ENCODE measurements at places on chromosomes 1 and 21.
A peak's percentile ranks its signal among the peaks of the same experiment; 100 is the strongest.

- DNase-seq = no peak
These were observed 28.9 kb upstream of the LAPTM5 start for GRCh38 chr1:30786264-30786991.

- DNase-seq = no peak
These were observed 28.5 kb upstream of the LRRC8C start for GRCh38 chr1:89604414-89604735.

DNA sequence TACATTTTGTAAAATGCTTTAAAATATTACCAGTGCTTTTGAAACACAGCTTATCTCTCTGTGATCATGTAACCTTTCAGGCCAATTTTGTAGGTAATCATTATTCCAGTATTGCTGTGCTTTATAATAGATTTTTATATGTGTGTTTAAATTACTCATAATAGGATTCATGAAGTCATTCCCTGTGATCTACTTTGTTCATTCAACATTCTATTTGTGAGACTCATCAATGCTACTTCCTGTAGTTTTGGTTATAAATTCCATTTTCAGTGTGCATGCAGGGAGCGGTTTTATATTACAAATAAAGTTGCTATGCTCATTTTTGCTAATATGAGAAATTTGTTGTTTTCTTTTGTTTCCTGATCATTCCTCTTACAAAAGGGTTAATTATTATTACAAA lies 4.1 kb upstream of the OR2M5 start:
- no peak for DNase-seq

- no peak for DNase-seq
These were observed 115.3 kb downstream of the KIF26B start for GRCh38 chr1:245270063-245270462.

- DNase-seq = no peak
These were observed 16.7 kb upstream of the LDLRAP1 start for GRCh38 chr1:25526753-25527152.

DNA sequence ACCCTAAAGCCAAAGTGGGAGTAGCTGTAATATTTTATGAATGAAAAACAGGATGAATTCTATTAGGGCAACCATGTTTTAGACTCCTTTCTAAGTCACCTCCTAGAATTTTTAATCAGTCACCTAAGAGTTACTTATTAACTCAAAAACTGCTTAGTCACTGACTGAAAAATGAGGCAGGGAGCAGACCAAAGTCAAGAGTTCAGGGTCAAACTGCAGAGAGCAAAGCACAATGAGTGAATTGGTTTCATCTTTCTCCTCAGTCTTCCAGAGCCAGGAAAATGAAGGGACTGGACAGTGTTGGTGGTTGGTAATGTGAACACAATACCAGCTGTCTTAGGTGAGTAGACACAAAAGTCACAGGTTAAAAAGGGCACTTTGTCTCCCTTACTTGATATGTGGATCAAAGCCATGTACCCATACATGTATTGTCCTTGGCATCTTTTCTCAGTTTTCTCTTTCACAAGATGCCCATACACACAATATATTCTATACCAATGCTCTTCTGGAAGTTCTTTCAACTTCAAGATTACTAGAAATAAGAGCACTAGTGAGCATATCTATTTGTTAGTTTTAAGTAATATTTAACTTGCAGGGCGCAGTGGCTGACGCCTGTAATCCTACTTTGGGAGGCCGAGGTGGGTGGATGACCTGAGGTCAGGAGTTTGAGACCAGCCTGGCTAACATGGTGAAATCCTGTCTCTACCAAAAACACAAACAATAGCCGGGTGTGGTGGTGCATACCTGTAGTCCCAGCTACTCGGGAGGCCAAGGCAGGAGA lies 42.2 kb downstream of the ATP1B1 start:
- DNase-seq = no peak

- no peak for DNase-seq
These were observed 72.4 kb downstream of the ELAVL4 start for GRCh38 chr1:50181027-50181663.

GRCh38 chr1:1250786-1251284 lies 4.3 kb upstream of the C1QTNF12 start:
- peak; percentile 56 for DNase-seq

DNA sequence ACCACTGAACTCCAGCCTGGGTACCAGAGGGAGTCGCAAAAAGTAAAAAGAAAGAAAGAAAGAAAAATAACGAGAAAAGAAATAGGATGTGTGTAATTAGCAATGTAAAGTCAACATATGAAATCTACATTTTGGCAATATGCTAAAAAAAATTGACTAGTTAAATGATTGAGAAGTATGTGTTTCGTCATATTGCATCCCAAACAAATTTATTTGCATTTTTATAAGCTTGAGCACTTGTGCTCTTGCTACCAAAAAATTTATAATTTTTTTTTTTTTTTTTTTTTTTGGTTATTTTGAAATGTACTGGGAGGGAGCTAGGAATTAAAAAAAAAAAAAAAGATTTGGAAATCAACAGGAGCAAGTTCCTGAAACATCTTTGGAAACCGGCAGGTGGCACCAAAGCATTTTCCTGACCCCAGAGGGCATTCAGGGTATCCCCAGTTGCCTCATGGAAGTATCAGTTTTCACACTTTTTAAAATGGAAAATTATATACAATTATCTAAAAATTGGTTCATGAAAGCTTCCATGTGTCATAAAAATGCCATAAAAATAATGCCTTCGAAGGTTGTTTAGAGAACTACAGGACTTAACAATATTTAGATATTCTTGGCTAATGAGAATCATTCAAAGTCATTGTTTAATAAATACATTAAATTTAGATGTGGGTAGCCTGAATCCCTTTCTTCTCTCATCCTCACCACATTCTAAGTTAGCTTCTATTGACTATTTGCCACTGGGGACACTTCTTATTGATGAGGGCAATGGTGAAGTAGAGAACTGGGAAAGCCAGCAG lies 4.8 kb upstream of the HEATR1 start:
- DNase-seq = peak; percentile 24

DNA sequence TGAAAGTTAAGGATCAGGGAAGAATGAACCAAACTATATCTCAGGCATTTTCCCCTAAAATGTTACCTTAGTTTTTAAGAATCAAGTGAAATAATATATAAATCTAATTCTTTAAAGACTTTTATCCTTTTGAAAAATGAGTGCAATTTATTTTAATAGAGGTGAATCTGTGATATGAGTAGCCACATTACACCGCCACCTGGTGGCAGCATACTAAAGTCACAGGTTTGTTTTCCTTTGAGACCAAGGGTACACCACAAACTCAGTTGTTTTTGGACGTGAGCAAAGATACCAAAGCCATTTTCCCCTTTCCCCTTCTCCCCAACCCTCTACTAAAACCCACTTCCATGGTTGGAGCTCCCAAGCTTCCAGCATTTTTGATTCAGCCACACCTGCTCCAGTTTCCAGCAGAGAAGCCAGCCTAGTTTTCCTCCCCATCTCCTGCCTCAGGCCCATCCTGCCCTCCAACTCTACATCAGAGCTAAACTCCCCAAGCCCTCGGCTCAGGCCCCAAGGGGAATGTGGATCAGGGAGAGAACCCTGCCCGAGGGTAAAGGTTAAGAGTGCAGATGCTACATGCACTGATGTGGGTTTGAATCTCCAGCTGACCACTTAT lies 22.9 kb upstream of the LDLRAP1 start:
- peak; percentile 32 for DNase-seq

DNA sequence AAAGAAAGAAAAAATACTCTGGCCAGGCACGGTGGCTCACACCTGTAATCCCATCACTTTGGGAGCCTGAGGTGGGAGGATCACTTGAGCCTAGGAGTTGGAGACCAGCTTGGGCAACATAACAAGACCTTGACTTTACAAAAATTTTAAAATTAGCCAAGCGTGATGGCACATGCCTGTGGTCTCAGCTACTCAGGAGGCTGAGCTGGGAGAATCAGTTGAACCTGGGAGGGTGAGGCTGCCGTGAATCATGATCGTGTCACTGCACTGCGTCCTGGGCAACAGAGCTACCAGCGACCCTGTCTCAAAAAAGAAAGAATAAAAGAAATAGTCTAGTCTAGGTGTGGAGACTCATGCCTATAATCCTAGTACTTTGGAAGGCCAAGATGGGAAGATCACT lies 22.3 kb downstream of the RRP1B start:
- DNase-seq = no peak

DNA sequence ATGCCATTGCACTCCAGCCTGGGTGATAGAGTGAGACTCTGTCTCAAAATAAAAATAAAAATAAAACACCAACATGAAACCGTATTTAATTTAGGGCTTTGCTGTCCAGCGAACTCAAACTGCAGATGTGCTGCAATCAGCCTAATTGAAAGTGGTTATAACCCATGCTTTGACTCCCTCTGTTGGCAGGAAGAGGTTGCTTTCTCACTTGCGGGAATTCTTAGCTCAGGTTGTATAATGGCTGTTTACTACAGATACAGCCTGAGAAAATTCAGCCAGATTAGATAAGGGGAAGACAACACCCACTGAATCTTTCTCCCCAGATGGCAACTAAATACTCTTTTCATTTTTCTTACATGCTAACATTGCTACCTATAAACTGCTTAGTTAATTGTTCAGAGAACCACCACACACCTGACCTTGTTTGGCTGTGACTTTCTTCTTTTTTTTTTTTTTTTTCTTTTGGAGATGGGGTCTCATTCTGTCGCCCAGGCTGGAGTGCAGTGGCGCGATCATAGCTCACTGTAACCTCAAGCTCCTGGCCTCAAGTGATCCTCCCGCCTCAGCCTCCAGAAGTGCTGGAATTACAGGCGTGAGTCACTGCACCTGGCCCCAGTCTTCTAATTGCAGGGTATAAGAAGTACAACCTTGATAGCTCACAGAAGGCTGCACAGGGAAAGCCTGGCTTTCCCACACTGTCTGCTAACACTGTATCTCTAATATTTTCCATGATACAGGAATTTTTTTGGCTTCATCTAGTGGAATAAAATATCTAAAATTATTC lies 34.6 kb downstream of the DNTTIP2 start:
- no peak for DNase-seq

DNA sequence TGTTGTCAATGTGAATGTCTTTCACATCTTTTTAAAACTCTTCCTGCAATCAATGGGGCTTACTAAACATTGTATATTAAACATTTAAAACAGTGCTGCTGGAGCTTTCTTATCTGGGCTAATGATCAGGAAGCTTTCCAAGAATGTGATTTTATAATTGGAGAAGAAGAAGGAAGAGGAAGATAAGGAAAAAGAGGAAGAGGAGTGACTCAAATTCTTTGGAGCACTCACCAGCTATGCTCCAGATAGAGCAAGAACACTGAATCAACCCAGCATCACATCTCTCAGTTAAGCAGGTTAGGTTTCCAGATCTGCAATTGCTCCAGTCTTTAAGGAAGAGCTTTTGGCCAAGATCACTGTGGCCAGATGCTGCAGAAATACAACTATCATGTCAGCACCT lies 1.4 kb upstream of the SPRR2E start:
- DNase-seq = no peak

DNA sequence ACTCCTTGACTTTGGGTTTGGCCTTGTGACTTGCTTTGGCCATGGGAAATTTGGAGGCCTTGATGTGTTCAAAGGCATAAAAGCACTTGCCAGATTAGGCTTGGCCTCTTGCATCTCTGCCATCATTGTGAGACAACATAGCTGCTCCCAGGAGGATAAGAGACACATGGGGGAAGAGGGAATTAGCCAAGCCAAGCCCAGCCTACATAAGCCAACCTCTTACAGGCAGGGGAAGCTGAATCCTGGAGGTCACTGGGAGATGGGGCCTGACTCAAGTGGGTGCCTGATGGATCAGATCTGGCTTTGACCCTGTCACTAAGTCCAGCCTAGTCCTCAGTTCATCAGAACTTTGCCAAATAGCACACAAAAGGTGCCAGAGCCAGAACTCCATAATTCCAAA lies 37.6 kb upstream of the HMGB4 start:
- no peak for DNase-seq

DNA sequence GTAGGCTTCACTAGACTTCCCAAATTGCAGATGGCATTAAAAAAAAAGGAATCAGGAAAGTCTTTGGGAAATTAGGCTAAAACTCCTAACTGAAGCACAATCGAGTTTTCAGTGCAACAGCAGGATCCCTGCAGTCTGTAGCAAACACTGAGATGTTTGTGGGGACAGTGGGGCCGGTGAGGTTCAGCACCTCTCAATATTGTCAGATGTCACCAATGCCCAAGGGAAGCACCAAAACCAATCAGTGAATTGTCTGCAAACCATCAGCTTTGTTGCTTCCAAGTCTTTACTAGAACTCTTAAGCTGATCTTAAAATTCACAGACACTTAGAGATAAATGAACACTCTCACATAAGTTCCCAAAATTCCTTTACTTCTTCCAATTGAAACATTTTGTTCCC lies 2.6 kb downstream of the ERG start:
- no peak for DNase-seq

DNA sequence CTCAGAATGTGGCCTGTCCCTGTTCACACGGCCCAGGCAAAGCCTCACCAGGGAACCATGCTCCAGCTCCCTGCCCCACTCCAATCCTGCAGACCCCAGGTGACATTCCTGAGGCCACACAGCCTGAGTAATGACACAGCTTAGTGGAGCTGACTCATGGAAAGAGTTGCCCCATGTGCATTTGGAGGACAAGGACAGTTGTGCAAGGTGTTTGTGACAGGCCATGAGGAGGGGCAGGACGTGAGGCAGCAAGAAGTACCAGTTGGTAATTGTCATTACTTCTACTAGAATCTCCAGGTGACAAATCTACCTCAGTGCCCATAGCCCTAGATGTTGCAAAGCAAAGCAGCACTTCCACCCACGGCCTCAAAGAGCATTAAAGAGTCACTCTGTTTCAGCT lies 15.2 kb downstream of the PRR9 start:
- DNase-seq = no peak

DNA sequence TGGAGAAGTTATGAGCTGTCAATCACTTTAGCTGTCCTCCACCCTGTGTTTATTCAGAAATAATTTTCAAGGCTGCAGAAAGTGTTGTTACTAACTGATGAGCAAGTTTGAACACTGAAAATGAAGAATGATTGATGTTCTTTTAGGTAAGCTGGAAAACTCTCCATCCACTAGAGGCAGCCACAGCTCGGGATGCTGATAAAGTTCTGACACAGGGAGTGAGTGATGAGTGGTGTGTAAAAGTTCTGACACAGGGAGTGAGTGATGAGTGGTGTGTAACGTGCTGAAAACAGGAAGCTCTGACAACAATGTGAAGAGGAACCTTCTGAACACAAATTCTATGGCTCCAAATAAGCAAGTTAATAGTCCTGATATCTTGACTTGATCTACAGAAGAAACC lies 197.5 kb upstream of the PTBP2 start:
- DNase-seq = no peak

- no peak for DNase-seq
These were observed 11.7 kb downstream of the COL18A1 start for GRCh38 chr21:45416620-45417019.

- no peak for DNase-seq
These were observed 38.6 kb downstream of the GPR3 start for GRCh38 chr1:27430903-27431600.

- no peak for DNase-seq
These were observed 785.8 kb upstream of the ADGRL4 start for GRCh38 chr1:79792219-79792930.

DNA sequence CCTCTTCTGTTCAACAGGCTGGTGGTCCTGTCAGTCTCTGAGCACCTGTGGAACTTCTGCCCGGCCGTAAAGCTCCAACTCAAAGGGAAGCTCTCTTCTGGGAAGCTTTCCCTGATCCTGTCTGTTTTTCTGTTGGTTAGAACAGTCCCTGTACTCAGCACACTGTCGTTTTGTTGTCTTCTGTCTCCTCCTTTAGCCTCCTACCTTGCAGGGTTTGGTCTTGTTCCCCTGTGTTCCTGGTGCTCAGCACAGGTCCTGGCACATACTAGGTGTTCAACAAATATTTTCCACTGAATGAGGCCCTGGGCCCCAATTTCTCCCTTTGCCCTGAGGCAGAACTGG lies 328 bp upstream of the KDF1 start:
- no peak for DNase-seq

Measured in stimulated activated CD8-positive, alpha-beta memory T cell treated with anti-CD3 and anti-CD28 coated beads, Interleukin-2, amount 100 ng/mL, for 48 hours (primary cell).